Omental fat pad (tissue), 4 donors: ENCODE measurements at places on chromosomes 6 and 20.

DNA sequence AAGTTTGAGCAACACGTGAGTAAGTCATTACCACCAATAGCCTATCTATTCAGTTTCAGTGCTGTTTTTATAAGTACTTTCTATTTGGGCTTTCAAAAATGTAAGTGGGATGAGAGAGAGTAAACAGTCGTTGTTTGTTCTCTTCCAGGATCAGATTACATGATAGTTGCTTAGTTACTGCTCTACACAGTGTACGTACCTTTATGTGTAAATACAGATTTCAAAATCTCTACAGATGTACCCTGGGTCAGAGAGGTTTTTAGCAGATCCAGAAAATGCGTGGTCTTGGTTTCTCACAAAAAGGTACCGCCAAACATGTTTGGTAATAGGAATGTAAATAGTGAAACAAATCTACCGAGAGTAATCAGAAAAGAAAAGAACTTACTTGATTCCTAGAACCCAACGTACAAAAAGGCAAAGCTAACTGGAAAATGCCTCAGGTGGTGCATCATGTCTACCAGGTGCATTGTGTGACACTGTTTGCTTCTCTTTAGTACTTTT lies 421.1 kb downstream of the BCKDHB start:
- DNase-seq, result no peak

DNA sequence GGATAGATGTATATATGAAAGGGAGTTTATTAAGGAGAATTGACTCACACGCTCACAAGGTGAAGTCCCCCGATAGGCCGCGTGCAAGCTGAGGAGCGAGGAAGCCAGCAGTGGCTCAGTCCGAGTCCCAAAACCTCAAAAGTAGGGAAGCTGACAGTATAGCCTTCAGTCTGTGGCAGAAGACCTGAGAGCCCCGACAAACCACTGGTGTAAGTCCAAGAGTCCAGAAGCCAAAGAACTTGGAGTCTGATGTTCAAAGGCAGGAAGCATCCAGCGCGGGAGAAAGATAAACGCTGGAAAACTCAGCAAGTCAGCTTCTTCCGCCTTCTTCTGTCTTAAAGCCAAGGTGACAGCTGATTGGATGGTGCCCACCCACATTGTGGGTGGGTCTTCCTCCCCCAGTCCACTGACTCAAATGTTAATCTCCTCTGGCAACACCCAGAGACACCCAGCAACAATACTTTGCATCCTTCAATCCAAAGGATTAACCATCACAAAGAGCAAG lies 102.6 kb upstream of the GJE1 start:
- no peak for DNase-seq

DNA sequence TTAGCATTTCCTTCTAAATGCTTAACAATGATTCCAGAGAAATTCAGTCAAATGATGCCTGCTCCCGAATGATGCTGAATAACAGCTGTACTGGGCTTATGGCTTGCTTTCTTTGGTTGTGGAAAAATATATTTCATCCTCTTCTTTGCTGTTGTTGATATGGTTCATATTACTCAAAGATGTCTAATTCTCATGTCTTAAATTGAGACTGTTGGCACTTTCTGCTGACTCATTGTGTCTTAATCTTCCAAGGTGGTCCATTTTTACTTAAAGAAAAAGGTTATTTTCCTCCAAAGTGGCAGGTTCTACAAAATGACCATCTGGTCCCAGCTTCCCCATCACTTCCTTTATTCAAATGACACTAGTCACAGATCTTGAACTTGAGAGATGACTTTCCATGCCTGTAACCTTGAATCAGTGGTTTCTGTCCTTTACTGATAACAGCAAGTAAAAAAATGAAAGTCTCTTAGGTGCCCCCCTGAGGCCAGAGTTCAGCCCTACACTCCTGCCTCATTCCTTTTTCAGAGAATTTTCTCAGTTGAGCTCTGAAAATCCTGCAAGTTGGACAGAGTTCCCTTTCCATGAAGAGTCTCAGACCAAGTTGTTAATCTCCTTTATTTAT lies 6.9 kb downstream of the SNAP25 start:
- no peak for DNase-seq

DNA sequence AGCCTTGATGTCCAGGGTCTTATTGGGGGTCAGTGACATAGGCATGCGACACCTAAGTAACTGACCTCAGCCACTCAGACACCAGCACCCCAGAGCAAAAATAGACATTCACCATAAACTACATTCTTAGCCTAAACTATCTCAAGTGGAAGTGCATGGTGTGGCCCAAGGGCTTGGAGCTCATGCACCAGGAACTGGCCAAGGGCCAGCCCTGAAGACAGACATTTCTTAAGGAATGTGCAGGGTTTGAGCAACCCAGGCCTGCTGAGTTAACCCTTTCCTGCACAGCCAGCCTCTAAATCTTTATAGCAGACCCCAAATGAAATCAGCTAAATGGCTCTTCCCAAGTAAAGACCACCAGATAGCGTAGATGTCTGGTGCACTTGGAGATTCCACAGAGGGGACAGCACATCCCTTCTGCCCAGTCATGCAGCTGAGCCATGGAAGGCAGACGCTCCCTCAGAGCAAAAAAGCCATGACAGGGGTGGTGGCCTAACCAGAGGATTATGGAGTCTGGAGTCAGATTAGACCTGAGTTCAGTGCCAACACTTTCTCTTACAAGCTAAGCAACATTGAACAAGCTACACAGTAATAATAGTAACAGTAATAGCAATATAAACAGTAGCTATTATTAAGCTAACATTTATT lies 222.6 kb downstream of the ZMYND8 start:
- no peak for DNase-seq

DNA sequence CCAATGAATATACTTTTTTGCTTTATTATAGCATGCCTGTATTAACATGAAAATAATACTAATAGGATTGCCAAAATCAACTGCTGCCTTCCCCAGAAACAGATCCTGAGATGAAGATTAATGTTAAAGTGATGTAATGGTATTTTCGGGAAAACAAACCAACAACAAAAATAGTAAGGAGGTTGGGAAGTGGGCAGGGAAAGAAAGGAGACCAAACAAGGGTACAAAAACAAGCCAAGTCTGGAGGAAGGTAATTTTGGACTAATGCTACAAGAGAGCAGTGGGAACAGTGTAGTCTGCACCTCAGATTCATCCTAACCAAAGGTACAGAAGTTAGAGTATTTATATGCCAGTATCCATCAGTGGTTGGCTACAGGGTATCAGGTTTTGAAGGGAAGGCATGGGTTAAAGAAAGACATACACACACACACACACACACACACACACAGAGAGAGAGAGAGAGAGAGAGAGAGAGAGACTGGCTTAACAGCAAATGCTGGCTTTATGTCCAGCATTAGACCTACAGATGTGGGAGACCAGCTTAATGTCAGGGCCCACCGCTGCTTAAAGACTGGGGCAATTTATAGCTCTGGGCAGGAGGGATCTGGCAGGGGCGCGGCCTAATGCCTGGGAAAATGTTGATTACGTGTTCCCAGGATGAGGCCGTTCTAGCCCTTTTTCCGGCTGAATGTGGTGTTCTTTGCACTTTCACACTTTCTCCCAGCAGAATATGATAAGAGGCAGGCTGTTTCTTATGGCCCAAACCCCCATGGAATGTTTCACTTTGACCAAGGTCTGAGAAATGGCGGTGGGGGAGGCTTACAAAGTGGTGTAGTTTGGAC lies 3.8 kb upstream of the SLC17A1 start:
- DNase-seq, result no peak

DNA sequence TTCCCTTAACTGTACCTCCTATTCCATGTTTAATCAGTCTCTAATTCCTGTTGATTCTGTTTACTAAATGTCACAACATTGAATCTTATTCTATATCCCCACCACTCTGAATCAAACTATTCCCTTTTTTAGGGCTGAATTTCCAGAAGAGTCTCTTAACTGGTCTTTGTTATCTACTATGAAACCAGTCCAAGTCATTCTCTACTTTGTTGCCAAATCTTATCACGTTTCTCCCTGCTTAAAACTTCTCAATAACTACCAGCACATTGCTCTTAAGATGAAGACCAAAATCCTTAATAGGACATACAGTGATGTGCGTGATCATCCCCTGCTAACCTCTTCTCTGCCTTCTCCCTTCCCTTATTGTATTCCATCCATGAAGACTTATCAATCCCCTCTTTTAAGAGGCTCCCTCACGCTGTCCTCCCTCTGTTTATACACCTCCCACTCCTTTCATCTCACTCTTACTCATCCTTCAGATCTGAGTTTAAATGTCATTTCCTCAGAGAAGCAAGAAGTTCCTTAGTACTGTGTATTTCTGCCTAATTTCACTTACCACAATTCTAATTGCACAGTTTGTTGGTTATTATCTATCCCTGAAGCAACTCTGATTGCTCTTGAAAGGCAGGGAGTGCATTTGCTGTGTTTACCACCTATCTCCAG lies 143.0 kb upstream of the AHI1 start:
- no peak for DNase-seq

DNA sequence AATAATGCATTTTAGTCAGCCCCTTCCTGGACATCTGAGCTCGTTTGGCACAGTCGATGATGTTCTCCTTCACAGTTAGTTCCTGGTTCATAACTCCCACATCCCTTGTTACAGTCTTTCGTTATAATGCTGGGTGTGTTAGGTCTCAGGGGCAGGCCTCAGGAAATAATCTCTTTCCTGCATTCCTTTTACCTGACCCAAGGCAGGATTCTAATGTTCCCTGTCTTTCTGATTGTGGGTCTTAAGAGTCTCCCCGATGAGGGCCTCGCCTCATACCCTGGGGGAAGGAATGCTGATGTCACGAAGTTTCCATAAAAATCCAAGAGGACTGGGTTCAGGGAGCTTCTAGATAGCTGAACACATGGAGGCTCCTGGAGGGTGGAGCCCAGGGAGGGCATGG lies 104.0 kb upstream of the CARMIL1 start:
- DNase-seq, result no peak

DNA sequence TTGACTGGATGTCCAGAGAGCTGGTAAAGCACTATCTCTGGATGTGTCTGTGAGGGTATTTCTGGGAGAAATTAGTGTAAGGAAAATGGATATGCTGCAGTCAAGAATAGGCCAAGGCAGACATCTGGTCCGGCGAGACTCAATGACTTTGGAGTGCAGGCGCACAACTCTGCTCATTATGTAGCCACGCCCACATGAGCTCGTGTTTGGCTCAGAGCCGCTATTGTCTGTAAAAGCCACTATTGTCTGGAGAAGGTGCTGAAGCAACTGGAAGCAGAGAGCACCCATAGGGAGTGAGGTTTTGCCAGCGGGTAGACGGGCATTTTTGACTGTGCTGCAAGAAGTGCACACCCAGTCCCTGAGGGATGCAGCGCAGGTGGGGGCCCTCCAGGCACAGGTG lies 305.0 kb upstream of the POU3F2 start:
- DNase-seq, result no peak

DNA sequence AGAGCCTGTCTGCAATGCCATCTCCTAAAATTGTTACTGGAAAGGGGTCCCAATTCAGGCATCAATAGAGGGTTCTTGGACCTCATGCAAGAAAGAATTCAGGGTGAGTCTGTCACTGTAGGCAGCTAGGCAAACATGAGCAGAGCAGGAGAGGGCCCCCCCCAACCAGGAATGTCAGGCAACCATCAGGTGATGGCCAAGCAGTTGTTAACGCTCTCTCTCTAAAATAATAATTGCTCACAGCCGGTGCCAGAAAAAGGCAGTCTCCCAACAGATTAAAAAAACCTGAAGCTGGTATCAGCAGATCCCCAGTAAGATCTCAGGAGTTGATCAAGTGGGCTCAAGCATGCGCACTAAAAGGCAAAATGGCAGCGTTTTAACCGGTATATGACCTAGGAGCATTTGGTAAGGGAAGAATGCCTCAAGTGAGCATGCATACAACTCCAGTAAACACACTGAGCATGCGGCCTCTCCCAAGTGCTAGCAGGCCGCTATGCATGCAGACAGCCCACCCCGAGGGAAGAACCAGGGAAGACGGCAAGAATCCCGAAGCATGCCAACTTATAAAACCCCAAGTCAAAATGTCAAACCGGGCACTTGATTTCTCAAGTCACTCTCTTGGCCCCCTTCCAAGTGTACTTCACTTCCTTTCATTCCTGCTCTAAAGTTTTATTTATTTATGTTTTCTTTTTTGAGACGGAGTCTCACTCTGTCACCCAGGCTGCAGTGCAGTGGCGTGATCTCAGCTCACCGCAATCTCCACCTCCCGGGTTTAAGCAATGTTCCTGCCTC lies 44.0 kb upstream of the RNGTT start:
- no peak for DNase-seq

DNA sequence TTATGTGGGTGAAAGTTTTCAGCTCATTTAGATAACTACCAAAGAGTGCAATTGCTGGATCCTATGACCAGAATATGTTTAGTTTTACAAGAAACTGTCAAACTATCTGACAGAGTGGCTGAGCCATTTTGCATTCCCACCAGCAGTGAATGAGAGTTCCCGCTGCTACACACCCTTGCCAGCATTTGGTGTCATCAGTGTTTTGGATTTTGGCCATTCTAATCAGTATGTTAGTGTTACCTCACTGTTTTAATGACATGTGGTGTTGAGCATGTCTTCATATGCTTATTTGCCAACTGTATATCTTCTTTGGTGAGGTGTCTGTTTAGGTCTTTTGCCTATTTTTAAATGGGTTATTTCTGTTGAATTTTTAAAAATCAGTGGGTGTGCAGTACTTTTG lies 120.9 kb downstream of the CFAP61 start:
- no peak for DNase-seq

GRCh38 chr6:42572523-42572922 lies 8.7 kb downstream of the UBR2 start:
- DNase-seq, result no peak

GRCh38 chr6:11706171-11706570 lies 72.4 kb downstream of the ADTRP start:
- no peak for DNase-seq

GRCh38 chr20:43066125-43066524 lies 123.6 kb downstream of the PTPRT start:
- DNase-seq, result no peak

DNA sequence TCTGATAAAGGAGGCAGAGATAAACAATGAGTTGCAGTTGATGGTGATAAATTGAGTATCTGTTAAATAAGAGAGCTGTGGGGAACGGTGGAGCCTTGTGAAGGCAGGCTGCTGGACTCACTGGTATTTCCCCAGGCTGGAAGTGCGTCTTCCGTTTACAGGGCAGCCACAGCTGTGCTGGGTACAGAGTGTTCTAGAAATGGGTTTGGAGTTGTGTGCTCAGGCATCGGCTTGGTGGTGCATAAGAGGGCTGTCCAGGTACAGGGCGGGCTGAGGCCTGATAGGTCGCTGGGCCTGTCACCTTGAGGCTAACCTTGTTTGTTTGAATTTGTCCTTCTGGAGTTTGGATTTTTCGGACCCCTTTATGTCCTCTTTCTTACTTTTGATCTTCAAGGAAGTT lies 39.3 kb downstream of the ARID1B start:
- DNase-seq, result no peak

GRCh38 chr6:28001751-28002150 lies 44.7 kb downstream of the OR2B6 start:
- DNase-seq, result no peak

DNA sequence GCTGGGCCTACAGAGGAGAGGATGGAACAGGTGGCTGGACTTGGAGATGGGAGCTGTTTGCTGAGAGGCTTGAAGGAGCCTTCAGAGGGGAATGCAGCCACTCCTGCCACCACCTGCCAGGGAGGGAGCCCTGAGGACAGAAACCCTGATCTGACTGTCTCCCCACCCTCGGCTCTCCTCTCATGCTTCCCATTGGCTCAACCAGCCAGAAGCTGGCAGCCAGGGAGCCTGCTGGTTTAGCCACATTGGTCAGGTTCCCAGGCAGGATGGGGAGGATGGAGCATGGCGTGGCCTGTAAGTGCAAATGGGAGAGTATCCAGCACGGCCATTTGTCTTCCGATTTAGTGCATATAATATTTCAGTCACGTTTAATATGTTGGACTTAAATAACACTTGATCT lies 12.8 kb downstream of the TREM1 start:
- DNase-seq, result no peak

- DNase-seq, result no peak
Measured at GRCh38 chr6:168972128-168972527, 281.5 kb downstream of the THBS2 start.
